HepG2 (cell line): ENCODE measurements at places on chromosomes 6 and 20.

- H3K27me3 ChIP-seq, result no peaks in the 10 kb centered on the region
- no peak for DNase-seq
- no peak overlapping the region for H3K27ac ChIP-seq
- H3K4me1 ChIP-seq, result no peaks in the 10 kb centered on the region
- H3K4me3 ChIP-seq, result no peak overlapping the region
Observed at GRCh38 chr20:3010985-3011723, 32.3 kb upstream of the GNRH2 start.

DNA sequence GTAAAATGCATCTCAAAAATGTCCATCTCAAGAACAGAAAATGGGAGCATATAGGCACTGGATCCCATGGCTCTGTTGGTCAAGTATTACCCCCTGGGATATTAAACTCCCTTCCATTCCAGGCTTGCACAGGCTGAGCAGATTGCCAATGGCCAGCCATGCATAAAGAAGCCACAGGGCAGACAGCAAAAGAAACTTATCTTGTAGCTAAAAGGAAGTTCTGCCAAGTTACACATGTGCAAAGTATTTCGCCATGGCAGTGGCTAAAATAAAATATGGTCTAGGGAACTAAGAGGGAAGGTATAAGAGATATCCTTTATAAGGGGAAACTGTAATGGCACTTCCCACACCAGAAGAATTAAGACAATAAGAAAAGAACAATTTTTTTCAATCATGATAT lies 415.6 kb upstream of the BTBD3 start:
- H3K27me3 ChIP-seq, result no peaks in the 10 kb centered on the region
- H3K4me3 ChIP-seq, result no peak overlapping the region
- no peaks in the 10 kb centered on the region for H3K4me1 ChIP-seq
- no peak overlapping the region for H3K27ac ChIP-seq

DNA sequence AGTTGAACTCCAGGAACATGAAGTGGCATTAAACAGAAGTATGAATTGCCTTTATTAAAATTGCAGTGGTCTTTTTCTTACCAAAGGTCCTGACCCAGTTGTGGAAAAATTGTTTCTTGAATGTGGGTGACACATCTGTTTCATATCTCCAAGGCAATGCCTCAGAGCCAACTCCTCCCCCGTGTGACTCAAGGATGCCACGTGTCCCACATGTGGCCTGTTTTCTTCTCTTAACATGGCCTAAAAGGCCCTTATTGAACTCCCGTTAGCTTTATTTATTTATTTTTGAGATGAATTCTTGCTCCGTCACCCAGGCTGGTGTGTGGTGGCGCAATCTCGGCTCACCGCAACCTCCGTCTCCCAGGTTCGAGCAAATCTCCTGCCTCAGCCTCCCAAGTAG lies 128.4 kb upstream of the ESR1 start:
- no peak for DNase-seq
- H3K36me3 ChIP-seq, result no peaks in the 10 kb centered on the region
- no peak overlapping the region for H3K27ac ChIP-seq
- no peak overlapping the region for H3K4me3 ChIP-seq
- H3K27me3 ChIP-seq, result no peaks in the 10 kb centered on the region; the same call in 1 of the 2 replicates
- peaks cover 57% of the 10 kb centered on the region for H3K4me1 ChIP-seq

DNA sequence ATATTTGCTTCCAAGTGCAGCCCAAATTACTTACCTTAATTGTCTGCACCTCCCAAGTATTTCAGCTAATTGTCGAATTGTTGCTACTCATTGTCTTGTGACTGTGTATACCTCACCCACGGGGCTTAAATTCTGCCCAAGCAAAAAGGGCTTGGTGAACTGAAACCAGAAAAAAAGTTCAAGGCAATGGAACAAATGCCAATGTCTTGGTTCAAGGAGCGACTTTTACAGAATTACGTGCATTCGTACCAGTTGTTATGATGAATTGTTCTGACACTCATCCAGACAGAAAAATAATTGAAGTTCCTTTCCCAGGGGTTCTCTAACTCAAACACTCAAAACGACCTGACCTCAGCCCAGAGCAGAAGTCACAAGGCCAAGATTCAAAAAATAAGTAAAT lies 13.9 kb upstream of the PXDC1 start:
- H3K27me3 ChIP-seq, result peaks cover 14% of the 10 kb centered on the region; the same call in 1 of the 3 replicates
- H3K4me3 ChIP-seq, result no peak overlapping the region
- peaks cover 14% of the 10 kb centered on the region for H3K4me1 ChIP-seq
- no peak overlapping the region for H3K27ac ChIP-seq
- DNase-seq, result no peak

GRCh38 chr20:57783196-57783595 lies 73.4 kb upstream of the PMEPA1 start:
- no peak overlapping the region for H3K4me3 ChIP-seq
- H3K27me3 ChIP-seq, result no peaks in the 10 kb centered on the region; the same call in 1 of the 2 replicates
- no peaks in the 10 kb centered on the region for H3K36me3 ChIP-seq

DNA sequence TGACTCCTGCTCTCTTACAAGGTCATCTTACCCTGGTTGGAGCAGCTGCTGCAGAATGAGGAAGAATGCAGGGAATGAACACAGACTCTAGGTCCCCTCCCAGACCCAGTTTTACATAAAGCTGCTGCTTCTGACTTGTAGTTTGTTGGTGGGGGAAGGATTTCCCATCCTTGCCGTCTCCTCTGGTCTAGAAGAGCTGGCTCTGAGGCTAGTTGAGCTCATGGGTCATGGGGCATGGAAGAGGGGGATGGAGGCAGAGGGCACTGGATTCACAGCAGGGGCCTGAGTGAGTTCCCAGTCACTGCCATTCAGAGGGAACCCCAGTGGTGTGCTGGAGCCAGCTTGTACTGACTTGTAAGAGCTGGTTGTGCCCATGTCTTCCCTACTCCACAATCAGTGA lies 9.2 kb upstream of the GUCA1A start:
- H3K4me3 ChIP-seq, result no peak overlapping the region
- peaks cover 44% of the 10 kb centered on the region for H3K4me1 ChIP-seq
- DNase-seq, result no peak

GRCh38 chr20:40604416-40604815 lies 84.6 kb downstream of the MAFB start:
- no peaks in the 10 kb centered on the region for H3K4me1 ChIP-seq
- no peak overlapping the region for H3K27ac ChIP-seq
- no peaks in the 10 kb centered on the region for H3K36me3 ChIP-seq
- H3K27me3 ChIP-seq, result no peaks in the 10 kb centered on the region
